ENCODE measurements at places on chromosomes 7 and 10.
A peak's percentile ranks its signal among the peaks of the same experiment; 100 is the strongest.

DNA sequence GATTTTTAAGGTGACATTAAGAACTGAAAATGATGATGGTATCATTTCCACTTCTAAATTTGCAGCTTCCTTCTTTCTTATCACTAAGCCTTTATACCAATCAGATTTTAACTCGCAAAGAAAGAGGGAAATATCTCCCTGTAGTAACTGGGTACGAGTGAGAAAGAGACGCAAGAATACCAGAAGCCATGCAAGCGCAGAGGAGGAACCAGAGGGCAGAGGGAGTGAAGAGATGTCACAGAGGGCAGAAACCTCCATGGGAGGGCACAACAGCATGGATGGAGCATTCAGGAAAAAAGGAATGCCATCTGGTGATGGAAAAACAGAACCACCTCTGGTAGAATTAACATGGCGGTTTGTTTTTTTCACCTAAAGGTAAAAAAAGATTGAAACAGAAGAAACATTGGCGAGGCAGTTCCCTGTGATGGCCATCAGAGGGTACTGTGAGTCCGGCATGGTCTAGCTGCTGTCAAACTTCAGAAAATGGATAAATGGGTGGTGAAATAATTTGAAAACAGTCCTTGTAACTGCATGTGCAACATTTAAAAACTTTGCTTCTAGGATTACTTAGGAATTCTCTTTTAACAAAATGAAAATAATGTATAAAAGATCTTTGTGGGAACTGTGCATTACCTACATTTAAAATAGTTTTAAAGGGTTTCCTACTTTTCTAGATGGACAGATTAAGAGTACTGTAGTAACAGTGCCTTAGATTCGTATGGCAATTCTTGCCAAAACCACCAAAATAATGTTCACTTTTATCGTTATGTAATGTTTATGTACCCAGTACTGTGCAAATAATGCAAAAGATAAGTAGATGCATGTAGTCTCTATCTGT lies 91.8 kb downstream of the ARHGAP12 start:
- DNase-seq: no peak

DNA sequence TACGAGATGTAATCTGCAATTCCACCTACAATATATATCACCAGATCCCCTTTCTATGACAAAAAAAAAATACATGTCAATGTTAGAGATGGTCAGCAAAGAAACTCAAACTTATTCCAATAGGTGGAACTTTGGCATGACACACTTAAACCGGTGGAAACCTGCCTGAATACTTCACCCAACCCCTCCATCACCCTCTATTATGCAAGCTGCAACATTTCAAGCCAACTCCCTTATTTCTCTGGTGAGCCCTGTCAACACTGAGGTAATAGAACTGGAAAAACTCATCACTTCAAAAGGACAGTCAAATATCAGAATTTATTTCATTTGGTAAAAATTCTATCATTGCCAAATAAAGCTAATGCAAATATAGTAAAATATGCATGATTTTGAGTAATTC lies 3.6 kb downstream of the ZNF438 start:
- DNase-seq: no peak

GRCh38 chr7:7731732-7732131 lies 13.3 kb upstream of the RPA3 start:
- DNase-seq: no peak

DNA sequence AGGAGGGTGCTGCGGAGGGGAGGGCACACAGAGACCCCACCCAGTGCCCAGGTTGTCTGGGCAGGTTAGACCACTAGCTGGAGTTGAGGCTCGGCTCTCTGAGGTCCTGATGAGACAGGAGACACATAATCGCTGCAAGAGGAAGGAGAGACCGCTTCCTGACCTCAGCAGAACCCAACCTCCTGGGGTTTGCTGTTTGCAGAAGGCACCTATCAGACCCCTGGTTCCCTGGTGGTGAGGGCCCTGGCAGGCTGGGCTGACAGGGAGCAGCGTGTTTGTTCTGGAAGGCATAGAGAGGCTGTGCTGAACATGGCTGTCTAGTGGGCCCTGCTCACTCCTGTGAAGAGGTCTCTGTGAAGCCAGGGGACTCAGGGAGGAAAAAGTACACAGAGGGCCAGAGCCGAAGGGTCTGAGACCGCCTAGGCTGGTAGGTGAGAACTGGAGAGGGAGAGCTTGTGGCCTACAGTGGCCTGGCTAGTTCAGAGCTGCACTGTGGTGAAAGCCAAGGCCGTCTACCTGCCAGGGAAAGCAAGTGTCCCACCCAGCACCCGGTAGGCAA lies 39.4 kb upstream of the NPFFR1 start:
- no peak for DNase-seq

DNA sequence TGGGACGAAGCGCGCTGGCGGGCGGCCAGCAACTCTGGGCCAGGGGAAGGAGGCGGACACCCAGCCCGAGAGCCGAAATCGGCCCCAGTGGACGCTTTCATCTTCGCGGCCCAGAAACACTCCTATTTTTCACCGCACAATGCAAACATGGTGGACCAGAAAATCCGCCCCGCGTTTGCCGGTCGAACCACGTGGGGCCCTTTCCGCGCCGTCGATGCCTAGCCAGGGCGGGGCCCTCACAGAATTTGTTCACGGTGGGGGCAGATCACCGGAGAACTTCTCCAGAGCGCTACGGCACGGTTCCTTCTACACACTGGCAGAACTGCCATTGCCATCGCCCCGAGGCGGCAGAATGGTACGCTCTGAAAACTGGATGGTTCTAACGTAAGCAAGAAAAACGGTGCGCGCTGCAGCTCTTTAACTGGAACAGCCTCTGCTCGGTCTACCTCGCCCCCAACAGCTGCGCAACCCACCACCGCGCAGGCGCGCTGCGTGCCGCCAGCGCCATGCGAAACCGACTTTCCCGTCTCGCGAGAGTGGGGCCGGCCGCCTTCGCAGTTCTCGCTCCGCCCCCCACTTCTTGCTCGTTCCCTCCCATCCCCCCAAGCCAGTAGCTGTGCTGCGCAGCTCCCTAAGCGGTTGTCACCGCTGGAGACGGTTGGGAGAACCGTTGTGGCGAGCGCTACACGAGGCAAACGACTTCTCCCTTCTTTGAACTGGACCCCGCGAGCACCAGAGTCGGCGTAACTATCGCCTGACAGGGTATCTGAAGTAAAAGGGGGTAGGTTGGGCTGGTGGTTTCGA lies at the start of gene HNRNPH3:
TSS of gene HNRNPH3 (plus strand) at position 610 of the 804 bp plus-strand sequence. CDS start 5,158 bp downstream, outside the sequence.
- DNase-seq: peak; percentile 96

DNA sequence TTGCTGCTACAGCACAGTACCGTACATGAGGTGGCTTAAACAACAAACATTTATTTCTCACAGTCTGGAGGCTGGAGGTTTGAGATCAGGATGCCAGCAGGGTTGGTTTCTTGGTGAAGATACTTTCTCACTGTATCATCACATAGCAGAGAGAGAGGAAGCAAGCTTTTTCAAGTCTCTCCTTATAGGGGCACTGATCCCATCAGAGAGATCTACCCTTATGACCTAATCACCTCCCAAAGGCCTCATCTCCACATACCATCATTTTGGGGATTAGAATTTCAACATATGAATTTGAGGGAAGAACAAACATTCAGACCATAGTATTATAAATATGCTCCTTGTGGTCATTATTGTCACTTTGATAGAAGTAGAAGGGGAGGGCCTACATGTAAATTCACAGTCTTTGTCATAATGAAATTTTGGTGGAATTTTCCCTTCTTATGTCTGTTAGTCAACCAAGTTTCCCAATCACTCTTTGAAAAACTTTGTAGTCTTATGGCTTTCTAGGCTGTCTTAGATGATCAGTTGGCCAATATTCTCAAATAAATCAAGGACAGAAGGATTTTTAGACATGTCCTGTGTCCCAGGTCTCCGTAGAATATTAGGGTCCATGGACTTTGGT lies 606.2 kb downstream of the LRMDA start:
- DNase-seq: no peak

DNA sequence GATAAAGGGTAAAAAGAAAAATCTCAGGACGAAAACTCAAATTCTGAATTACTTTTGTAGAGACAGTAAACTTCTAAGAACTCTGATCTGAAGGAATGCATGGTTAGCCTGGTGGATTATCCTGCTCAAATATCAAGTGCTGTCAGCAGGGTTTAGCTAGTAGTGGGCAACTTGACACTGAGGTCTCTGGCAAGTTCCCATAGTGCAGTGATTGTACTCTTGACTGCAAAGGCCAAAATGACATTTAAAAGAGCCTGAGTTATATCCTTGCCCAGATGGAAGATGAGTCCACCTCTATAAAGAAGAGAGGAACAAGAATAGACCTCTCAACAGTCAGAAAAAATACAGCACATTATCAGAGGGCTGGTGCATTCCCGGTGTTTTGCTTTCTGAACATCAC lies 304.5 kb upstream of the IMMP2L start:
- no peak for DNase-seq

- DNase-seq: no peak
Measured at GRCh38 chr10:38038107-38038931, 27.8 kb downstream of the ZNF33A start.

GRCh38 chr7:135558337-135558767 lies 635 bp downstream of the NUP205 start:
- peak; percentile 57 for DNase-seq

GRCh38 chr10:60372436-60372835 lies 17.2 kb downstream of the ANK3 start:
- DNase-seq: no peak

GRCh38 chr10:15489431-15489830 lies 118.3 kb upstream of the FAM171A1 start:
- no peak for DNase-seq

- no peak for DNase-seq
Measured at GRCh38 chr10:88810196-88810961, 7.8 kb downstream of the LIPM start.

DNA sequence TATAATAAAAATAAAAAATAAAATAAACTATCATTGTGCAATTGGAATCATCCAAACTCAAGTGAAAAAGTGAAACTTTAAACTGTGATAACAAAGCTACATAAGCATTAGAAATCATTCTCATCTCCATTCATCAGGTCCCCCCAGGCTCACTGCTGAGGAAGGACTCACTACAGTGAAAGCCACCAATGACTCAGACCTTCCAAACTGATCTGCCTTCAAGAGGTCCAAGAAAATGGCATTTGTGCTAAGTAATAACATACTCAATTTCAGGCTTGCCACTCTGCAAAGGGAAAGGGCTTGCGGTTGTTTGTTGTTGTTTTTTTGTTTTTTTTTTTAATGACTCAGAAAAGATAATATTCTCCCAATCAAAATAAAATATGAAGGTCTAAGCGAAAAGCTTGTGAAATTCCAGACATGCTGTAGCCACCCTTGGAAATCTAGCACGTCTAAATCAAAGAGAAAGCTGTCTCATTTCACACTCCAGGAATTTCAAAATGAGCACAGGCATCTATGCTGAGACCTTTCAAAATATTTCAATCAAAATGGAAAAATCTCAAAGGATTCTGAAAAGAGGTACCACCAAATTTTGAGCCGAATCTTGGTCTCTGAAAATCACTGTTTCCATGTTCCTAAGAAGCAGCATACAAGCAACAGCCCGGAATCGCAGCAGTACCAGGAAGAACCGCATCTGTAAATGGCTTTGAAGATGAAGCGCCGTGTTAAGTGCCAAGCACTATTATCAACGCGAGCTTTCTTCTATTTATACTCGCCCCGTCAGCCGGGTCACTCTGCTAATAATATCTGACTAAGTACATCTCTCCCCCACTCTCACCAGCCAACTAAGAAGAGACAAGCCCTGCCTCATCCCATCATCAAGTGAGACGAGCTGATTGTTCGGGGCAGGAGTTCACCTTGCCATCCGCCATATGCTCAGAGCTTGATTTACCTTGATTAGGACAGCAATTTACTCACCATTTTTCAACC lies 13.5 kb downstream of the SFMBT2 start:
- no peak for DNase-seq

DNA sequence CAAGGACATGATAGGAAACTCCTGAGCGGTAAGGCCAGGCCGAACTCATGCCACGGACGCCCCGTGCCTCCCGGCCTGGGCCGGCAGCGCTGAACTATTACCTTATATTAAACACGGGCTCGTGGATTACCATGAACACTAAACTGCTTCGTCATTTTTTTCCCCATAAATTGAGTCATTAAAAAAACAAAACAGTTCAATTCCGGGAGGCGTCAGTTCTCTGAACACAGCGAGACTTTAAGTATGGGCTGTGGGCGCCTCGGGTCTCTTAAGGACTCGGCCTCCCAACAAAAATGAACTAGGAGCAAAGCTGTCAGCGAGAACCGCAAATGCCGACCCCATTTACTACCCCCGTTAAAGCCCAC lies 519 bp downstream of the PITRM1 start:
- DNase-seq: peak; percentile 54

DNA sequence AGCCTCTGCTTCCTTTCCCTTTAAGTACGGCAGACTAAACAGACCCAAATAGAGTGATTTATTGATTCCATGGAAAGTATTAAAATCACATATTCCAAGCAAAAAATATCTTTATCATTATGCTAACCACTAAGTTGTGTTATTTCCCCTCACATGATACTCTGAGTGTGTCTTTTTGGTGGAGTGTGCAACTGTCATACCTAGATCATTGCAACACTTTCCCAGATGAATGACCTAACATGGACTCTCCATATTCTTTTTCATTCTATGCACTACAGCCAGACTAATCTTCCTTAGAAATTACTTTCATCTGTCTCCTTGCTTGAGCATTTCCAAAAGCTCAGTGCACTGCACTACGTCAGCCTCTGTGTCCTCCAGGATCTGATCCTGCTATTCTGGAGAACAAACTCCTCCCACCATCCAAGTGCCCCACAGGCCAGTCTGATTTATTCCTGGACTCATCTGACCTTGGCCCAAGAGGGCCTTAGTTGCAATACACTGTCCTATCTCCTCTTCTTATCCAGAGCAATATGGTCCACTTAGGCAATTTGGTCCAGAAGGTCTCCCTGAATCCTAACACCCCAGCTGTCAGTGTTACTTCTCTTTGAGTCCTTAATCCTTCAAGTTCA lies 263.3 kb upstream of the KLF6 start:
- DNase-seq: no peak

DNA sequence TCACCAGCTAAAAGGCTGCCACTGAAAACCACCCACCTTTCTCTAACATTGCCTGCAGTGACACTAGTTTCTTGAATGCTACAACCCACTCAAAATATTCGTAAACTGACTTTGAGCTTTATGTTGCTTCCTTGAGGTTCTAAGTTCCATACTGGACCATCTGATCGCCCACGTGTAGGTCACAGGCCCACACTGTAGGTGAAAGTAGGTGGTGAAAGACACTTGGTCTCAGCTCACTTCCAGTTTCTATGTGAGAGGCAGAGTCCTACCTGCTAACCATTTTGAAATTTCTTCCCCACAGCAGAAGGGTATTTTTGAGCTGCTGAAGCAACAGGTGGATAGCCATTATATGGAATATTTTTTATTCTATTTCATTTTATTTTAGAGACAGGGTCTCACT lies 97.3 kb downstream of the MYO3A start:
- DNase-seq: no peak

DNA sequence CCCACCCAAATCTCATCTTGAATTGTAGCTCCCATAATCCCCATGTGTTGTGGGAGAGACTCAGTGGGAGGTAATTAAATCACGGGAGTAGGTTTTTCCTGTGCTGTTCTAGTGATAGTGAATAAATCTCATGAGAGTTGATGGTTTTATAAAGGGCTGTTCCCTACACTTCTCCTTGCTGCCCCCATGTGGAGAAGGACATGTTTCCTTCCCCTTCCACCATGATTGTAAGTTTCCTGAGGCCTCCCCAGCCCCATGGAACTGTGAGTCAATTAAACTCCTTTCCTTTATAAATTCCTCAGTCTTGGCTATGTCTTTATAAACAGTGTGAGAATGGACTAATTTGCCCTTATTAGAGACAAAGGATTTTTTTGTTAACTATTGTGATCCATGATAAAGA lies 48.5 kb upstream of the MKX start:
- no peak for DNase-seq

GRCh38 chr7:94642838-94643653 lies 12.9 kb downstream of the SGCE start:
- no peak for DNase-seq
